SHP77 (cell line): ENCODE measurements at places on chromosomes 2 and 18.

GRCh38 chr2:148979919-148980277 is 58.6 kb upstream of the LYPD6B start:
- no peak for DNase-seq

- no peak for DNase-seq
These were observed 27.3 kb upstream of the ITGB6 start for GRCh38 chr2:160227293-160227915.

DNA sequence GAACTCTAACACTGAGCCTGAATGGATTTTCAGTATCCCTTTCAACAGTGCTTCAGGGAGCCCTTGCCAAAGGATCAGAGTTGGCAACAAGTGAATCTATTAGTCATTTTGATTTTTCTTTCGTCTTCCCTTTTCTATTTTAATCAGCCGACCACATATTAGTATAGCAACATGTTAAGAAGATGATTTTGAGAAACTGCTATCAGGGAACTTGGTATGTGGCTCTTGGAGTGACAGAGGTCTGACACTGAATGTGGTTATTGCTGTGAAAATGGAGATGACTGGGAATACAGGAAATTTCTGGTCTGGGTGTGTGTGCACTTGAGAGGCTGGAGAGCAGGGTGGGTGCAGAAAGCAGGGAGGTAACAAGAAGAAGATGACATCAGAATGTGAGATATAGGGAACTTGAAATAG is 28.7 kb upstream of the IL1RL1 start:
- DNase-seq = no peak

GRCh38 chr2:46434851-46435273 is 44.5 kb upstream of the TMEM247 start:
- DNase-seq = no peak

GRCh38 chr2:160394153-160394552 is 99.5 kb downstream of the RBMS1 start:
- DNase-seq = no peak

DNA sequence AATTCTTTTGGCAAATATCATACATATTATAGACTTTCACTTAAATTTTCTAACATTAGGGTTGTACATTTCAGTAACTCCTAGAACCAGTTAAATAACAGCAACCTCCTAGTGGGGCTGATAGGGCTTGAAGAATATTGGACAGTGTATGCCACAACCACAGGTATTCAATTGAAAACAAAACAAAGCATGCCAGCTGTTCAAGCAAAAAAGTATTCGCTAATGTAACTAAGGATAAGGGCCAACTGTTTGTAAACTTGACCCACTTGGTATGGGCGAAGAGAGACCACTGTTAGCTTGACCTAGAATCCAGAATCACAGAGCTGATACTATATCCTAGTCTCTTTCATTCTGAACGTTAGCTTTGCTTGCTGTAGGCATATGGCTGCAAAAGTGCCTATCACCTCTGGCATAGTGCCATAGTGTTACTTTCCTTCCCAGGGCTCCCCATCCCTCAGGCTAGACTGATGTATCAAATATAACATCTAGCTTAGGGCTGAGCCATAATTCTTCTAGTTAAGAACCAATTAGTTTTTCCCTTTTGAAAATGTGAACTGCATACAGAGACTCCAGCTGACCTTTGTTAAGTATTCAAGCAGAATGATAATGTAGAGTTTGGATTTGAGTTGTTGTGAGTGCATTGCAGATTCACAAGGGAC is 458.8 kb upstream of the NRXN1 start:
- peak; percentile 22 for DNase-seq

DNA sequence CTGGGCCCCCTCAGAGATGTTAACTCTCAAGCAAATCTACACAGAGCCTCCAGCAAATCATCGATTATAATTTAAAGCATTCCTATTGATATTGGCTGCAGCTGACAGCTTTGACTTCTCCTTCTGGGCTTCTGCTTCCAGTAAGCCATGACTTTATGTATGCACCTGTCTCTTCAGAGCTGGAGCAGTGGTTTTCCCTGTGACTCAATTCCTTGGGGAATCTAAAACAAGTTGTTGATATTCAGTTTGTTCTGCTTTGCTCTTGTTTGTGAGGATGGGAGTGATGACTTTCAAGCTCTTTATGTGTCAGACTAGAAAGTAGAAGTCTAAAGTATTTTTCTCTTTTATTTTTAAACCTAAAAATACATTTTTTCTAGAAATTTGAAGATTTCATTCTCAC is 45.1 kb upstream of the TNP1 start:
- DNase-seq = no peak

DNA sequence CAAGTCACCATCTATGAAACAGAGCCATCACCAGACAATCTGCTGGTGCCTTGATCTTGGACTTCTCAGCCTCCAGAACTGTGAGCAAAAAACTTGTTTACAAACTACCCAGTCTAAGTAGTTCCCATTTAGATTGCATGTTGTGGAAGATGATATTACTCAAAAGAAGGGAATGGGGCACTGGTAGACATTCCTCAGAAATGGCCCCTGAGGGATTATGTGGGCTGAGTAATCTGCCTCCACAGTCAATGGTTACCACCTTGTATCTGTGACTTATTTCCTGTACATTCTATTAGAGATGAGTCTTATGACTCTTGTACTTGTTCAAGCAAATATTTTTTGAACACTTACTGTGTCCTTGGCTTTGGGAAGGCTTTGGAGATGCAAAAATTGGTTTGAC is 160.4 kb downstream of the NUP35 start:
- DNase-seq = no peak

DNA sequence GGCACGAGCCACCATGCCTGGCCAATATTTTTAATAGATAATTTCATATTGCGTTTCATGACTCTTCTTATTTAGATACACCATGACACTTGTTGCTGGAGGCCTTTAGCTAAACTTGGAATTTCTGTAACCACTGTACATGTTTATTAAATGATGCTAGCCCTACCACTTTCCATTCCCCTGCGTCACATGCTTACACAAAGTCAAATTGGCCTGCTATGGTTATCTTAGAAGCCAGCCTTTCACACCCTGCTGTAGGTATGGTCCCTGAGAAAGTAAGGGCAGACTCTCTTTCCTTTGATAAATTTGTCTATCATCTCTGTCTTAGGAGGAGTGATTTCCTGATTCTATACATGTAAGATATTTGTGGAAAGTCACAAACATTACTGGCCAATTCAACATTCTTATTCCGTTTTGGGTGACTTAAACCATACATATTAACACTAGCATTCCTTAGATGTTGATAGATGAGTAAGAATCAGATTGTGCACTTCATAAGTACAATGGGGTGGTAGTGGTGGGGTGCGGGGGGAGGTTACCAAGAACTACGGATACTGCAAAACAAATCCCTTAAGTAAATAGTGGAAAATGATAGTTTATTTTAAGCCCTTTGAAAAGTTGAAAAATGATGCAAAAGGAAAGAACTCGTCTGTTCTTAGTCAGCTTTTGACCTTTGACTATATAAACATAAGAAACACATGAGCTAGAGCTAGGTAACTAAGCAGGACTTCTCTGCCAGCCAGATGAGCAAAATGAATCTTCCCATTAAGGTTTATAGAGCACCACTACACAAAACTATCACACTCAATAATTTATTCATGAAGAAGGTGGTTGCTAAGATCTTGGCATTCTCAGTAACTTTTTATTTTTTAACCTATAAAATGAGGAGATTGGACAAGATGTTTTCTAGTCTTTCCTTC is 7.9 kb upstream of the NDUFV2 start:
- DNase-seq = no peak

- DNase-seq = no peak
These were observed 38.4 kb downstream of the GALNT1 start for GRCh38 chr18:35619941-35620340.

GRCh38 chr2:88537640-88538039 is 85.1 kb upstream of the FOXI3 start:
- DNase-seq = no peak

GRCh38 chr2:221675201-221675908 is 103.3 kb upstream of the EPHA4 start:
- no peak for DNase-seq

DNA sequence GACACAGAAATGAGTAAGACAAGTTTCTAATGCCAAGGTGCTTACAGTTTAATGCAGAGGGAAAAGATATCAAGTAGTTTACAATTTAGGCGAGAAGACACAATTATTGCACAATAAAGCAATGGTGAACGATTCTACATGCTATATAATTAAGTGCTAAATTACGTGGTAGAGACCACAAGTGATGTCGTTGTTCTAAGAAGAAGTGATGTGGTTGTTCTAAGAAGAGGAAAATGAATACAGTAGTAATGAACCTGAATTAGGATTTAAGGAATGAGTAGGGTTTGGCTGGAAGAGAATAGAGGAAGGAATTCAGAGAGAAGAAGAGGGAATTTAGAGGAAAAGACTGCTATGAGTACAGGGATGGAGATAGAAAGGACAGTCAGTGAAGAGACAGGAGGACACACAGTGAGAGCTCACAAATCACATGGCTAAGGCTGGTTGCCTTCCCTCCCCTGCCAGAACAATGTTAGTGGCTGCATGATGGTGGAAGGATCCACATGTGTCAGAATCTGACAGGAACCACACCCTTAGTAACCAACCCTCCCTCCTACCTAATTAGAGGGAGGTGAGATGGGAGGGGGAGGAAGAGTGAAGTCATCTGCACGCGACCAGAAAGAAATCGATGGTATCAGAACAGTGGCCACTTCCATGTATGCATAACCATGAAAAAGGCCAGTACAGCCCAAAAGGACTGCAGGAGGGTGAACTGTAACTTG is 44.7 kb downstream of the M1AP start:
- no peak for DNase-seq

DNA sequence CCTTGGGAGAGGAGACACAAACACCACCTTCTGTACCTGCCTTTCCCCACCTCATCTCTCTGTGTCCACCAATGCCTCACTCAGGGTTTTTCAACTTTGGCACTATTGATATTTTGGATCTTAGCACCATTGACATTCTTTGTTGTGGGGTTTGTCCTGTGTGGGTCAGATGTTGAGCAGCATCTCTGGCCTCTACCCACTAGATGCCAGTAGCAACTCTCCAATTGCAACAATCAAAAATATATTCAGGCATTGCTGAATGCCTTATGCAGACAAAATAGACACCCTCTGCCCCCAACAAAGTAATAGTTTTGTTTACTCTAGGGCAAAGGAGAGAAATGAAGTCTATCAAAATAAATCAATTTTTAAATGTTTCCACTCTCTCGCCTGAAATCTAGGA is 1384.3 kb upstream of the NXPH2 start:
- no peak for DNase-seq

- DNase-seq = no peak
These were observed 12.7 kb downstream of the TTC39C start for GRCh38 chr18:24027156-24027827.

DNA sequence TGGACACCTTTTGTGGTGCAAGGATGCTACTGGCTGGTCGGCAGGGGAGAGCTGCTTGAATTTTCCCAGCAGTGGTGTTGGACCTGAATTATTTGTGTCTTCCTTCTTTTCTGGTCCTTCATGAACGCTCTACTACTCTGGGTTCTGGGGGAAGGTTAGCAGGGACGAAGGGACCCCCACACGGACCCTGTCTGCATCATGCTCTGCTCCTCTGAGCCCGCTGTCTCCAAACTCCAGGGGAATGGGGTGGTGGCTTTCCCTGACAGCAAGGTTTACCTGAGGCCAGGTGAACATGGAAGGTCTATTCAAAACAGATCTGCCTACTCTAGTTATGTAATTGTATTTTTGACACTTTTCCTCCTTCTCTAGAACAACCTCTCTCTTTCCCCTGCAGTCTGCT is 168.5 kb upstream of the PXDN start:
- DNase-seq = no peak

GRCh38 chr18:46475390-46475752 is 181.6 kb downstream of the LOXHD1 start:
- DNase-seq = no peak

- no peak for DNase-seq
These were observed 3.6 kb downstream of the SCRN3 start for GRCh38 chr2:174399171-174399570.

GRCh38 chr2:152408254-152408653 is 73.3 kb downstream of the FMNL2 start:
- no peak for DNase-seq

DNA sequence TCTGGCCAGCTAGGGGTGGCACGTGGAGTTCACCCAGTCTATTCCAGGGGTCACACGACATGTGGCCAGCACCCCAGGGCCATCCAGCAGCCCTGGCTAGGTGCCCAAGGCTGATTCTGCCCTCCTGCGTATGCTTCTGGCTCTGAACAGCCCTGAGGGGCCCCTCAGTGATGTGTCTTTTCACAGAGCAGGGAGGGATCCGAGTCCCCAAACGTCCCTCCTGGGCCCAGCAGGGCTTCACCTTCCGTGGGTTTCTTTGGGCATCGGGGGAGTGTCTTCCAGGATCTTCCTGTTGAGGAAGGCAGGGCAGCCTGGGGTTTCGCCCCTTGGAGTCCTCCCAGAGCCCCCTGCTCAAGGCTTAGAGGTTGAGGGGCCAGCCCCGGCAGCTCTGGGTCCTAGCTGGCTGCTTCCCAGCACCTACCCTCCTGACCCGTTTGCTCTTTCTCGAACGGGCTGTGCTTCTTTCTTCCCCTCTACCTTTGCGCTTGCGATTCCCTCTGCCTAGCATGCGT is 165.9 kb downstream of the DYSF start:
- DNase-seq = no peak

- no peak for DNase-seq
These were observed 275.0 kb downstream of the GBX2 start for GRCh38 chr2:235893129-235893698.

DNA sequence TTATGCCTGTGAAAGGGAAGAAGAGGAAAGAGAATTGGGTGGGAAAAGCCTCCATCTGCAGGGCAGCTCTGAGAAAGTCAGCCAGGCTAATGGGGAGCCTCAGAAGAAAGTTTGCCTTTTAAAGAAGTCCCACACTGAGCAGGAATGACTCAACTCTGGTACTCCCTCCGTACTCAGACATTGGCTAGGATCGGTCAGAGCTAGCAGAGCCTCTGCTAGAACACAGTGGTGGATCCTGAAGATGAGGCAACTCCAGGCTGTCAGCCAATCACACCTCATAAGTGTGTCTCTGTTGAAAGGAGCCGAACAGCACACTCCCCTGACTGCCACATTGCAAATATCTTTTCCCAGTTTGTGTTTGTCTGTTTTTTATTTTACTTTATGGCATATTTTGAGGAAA is 96.9 kb downstream of the HNRNPLL start:
- no peak for DNase-seq

- no peak for DNase-seq
These were observed 69.1 kb downstream of the PHLPP1 start for GRCh38 chr18:62784338-62784965.

- no peak for DNase-seq
These were observed 4.5 kb downstream of the KLF11 start for GRCh38 chr2:10047616-10048500.
